ENCODE measurements at places on chromosomes 12 and 14.

- no peak for DNase-seq
Measured at GRCh38 chr14:104522926-104523545, 56.5 kb upstream of the C14orf180 start.

DNA sequence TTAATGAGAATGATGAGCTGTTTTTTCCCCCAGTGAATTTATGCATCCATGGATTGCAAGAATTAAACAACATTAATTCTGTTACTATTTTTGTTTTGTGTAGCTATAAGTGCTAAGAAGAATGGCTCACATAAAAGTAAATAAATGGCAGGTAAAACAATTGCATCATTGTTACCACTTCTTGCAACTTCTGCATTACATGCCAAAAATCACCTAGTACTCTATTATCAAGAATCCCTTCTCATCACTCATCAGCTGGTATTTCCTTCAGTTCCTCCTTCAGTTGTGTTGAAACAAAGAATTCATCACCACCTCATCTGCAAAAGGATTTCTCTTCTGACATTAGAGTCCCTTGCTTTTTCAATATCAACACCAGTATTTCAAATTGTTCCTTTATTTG is 773 bp downstream of the A2M start:
- DNase-seq, result no peak

DNA sequence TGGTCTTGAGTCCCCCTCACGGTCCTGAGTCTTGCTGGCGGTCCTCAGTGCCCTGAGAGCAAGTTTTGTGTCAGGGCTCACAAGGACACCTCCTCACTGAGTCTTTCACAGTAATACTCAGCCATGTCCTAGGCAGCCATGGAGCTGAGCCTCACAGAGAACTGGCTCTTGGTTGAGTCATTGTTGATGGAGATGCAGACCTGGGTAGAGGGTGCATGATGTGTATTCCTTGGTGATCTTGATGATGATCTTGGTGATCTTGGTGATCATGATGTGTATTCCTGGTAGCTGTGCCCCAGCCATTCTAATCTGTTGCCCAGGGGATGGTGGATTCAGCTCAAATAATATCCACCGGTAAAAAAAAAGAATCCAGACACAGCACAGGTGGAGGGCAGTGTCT is 495.4 kb downstream of the TMEM121 start:
- DNase-seq, result no peak

- DNase-seq, result no peak
Measured at GRCh38 chr14:73424453-73424852, 33.9 kb downstream of the NUMB start.

GRCh38 chr14:94663965-94664704 is 51.9 kb downstream of the SERPINA3 start:
- no peak for DNase-seq

- no peak for DNase-seq
Measured at GRCh38 chr14:59123975-59124374, 64.5 kb upstream of the DAAM1 start.

DNA sequence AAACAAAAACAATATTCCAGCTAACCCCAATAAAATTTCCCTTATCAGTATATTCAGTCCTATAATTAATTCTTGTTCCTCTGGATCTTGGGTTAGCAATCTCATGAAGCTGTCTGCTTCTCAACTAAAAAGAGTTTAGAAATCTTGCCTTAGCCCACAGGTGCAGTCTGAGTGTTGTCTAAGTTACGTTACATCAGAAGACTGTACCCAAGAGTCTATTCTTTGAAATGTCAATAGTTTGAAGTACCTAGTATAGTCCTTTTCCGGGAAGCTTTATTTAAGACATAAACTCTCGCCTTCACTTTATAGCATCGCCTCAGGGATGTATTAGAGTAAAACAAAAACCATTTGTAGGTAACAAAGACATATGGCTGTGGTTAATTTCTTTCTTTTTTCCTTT is 465.1 kb downstream of the FUT8 start:
- no peak for DNase-seq

DNA sequence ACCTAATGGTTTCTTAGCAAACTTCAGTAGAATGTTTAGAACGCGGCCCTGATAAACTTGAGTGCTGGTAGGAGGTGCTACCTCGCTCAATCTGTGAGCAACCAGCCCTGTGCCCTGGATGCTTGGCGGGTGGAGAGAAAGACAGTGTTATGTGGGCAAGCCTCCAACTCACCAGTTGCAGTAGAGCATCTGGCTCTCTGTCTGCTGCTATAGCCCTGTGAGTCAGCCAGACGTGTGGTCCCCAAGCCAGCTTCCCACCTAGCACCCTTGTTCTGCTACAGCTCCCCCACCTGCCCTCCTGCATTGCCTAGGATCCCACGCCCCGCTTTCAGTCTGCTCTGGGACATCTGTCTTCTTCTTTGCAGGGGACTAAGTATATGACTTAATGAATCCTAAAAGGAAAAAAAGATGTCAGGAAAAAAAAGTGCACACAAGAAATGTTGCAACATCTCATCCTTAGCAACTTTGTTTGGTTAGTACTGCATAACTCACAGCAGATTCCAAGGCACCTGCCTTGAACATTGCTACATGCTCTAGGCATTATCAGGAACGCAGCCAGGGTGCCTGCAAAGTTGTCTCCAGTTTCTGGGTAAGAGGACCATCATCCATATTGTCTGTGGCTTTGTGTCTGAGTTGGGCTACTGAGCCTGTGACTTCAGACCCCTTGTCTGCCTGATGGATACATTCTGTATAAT is 13.6 kb downstream of the SNRNP35 start:
- no peak for DNase-seq

GRCh38 chr14:91341751-91342154 is 75.9 kb downstream of the CCDC88C start:
- DNase-seq, result no peak

DNA sequence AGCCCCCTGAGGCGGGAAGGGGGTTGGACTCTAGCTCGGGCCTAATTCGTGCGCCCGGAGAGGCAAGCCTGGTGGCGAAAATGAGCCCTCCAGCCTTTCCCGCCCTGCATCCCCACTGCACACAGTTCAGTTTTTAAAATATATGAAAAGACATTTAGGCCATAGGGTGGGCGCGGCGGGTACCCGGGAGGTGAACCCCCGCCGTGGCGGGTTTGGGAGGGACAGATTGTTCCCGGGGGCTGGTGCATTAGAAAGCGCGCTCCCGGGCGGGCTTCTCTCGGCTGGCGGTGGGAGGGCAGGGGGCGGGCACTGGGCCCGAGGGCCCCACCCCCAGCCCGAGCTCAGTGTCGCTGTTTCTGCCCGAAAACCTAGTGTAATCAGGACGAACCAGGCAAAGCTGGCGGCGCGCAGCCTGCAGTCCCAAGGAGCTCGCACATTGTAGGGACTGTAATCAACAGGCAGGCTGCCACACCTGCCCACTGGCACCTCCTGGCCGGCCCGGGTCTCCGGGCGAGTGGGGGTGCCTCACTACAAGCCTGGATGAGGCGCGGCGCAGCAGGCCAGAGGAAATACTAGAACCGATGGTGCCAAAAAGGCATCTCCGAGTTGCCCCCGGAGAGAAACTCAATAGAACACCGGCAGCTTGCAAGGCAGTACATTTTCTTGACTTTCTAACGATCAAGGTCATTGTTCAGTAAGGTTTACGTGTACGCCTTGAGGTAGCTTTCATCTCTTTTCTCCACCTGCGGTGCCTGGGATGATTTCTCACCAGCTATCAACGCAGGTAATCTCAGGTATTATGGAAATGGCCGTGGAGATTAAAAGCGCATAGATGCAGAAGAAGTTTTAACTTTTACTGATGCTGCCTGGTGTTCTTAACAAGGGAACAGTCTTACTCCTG is 764 bp upstream of the SPTB start:
- DNase-seq, result peak; percentile 88

DNA sequence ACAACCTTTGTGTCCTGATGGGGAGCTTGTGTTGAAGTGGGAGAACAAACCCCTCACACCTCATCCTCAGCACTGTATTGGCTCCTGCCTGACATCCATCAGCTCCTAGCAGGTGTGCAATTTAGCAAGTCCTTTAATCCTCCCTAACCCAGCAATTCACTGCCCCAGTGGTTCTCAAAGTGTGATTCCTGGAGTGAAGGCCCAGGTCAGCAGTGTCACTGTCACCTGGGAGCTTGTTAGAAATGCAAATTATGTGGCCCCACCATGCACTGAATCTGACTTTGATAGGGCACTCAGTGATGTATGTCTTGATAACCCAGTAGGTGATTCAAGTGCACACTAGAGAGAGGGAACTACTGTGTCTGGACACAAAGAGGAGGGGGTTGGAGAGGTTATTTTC is 133.6 kb downstream of the FGD4 start:
- no peak for DNase-seq

DNA sequence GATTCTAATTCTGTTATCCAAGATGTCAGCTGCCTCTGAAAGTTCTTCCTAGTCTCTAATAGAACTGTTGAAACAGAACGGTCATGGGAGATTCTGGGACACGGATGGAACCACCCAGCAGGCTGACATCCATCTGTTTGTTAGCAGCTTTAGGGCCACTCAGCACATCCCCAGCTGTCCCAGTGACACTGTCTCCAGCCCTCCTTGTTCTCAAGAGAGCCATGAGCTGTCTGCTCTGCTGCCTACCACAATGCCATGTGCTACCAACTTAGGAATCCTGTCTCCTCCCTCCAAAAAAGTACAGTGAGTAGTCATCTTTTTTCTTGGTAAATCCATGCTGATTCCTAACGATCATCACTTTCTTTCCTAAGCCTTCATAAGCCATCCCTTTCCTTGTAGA is 130.5 kb downstream of the ZFP36L1 start:
- no peak for DNase-seq

GRCh38 chr12:7899755-7900154 is 27.0 kb upstream of the SLC2A14 start:
- no peak for DNase-seq

DNA sequence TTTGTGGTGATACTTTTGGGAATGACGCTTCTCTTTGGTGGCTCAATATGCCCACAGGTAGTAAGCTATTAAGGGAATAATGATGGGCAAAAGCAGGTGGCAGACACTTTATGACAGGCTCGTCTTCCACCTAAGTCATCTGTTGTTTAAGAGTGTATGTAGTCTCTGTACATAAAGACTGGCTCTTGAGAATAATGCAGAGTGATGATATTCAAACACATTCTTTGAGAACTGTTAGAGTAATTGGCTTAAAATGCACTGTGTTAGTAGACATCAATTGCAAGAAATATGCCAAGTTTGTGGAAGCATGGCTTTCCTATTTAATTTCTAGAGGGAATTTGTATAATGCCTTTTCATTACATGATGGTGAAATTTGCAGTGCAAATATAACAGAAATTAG is 694.8 kb upstream of the MIS18BP1 start:
- DNase-seq, result no peak

GRCh38 chr12:124949779-124950728 is 35.6 kb upstream of the UBC start:
- peak; percentile 11 for DNase-seq

- DNase-seq, result no peak
Measured at GRCh38 chr14:57254884-57255283, 13.8 kb downstream of the EXOC5 start.

DNA sequence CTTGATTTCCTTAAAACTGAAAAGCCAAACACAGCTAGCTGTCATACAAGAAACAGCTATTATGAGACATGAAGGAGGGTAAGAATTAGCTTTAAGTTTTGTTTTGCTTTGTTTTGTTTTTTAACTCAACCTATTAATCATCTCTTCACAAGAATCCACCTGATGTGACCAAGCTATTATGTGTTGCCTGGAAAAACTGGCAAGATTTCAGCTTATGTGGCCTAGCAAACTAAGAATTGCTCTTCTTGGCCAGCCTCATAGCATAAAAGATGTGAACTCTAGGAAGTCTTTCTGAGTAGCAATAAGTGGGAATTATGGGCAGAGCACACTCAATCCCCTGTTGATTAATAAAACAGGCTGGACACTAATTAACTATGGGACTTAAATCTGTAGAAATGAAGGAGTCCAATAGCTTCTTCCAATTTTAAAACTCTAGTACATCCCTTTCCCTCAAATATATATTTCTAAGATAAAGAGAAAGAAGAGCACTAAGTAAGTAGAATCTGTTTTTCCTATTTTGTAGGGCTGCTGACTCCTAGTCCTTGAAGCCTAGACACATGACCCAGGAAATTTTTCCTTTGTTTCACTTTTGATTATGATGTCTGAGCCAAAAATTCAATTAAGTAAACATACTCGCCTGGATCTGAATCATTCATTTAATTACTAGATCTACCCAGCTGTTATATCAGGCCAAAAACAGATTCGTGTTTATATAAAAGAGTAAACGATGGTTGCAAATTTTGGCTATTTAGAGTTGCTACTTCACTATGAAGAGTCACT is 75.7 kb downstream of the GTF2A1 start:
- no peak for DNase-seq

- DNase-seq, result peak; percentile 40
Measured at GRCh38 chr12:46677749-46678148, 148.0 kb downstream of the SLC38A4 start.

- no peak for DNase-seq
Measured at GRCh38 chr14:103094406-103095209, at the start of gene EXOC3L4. TSS of gene EXOC3L4 (plus strand) at chr14:103094725. CDS start at chr14:103100220, 5,495 bp downstream.

GRCh38 chr12:103326190-103326589 is 169.6 kb downstream of the C12orf42 start:
- peak; percentile 34 for DNase-seq

DNA sequence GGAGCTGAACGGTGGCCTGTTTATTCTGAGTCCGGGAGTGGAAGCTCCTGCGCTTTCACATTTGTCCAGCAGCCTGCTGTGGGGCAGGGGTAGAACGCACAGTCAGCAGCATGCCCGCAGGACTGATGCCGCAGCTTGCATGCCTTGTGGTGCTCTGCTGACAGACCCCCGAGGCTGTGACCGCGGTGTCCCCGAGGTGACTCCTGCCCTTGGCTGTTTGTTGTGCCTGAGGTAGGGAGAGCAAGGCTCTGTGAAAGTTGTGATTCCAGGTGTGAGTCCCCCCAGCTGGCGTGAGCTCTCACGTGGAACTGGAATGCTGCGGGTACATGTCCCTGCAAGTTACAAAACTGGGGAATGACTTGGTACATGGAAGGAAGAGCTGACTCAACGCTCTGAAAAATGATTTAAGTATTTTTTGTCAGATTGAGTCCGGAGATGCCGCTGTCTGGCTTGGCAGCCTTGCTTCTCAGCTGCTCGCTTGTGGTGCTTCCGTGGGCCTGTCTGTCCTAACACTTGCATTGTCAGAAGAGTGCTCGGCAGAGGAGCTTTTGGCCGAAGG is 18.1 kb downstream of the MLXIP start:
- DNase-seq, result no peak

- peak; percentile 12 for DNase-seq
Measured at GRCh38 chr12:80551897-80552296, 107.9 kb downstream of the PTPRQ start.

- DNase-seq, result no peak
Measured at GRCh38 chr12:71069311-71069710, 88.5 kb downstream of the TSPAN8 start.

GRCh38 chr12:25052196-25052913 is 103.5 kb upstream of the BCAT1 start:
- DNase-seq, result no peak

- DNase-seq, result no peak
Measured at GRCh38 chr12:77046468-77046867, 18.9 kb downstream of the E2F7 start.

DNA sequence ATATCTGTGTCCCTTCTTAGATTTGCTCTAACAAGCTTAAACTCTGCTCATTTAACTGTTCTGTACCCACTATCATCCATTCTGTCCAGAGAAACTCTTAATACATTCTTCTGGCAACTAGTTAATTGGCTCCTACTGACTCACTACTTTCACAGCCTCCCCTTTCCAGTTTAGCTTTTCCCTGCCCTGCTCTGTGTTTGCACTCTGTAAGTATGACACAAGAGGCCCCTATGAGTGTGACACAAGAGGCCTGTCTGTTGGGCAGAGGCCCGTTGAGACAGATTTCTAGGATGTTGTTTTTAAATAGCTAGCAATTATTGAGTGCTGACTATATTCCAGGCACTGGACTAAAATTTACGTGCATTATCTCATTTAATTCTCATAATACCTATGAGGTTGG is 246.0 kb upstream of the DAAM1 start:
- no peak for DNase-seq

GRCh38 chr12:79648881-79649280 is 41.9 kb downstream of the PAWR start:
- no peak for DNase-seq
